RPMI7951 (cell line): ENCODE measurements at places on chromosomes 13 and 19. TPM values are rescaled to one million over a fixed set of nuclear protein-coding genes. Genes with fewer than 3 reads are reported as not detected.

DNA sequence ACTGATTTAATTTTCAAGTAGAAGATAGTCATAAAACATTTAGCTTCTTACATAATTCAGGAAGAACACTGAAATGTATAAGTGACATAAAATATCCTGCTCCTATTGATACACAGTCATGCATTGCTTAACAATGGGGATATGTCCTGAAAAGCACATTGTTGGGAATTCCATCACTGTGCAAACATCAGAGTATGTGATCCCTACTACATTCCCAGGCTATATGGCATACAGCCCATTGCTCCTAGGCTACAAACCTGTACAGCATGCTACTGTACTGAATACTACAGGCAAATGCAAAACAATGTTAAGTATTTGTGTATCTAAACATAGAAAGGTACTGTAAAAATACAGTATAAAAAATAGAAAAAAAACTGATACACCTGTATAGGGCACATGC lies 723.9 kb upstream of the ARGLU1 start:
- DNase-seq: no peak

DNA sequence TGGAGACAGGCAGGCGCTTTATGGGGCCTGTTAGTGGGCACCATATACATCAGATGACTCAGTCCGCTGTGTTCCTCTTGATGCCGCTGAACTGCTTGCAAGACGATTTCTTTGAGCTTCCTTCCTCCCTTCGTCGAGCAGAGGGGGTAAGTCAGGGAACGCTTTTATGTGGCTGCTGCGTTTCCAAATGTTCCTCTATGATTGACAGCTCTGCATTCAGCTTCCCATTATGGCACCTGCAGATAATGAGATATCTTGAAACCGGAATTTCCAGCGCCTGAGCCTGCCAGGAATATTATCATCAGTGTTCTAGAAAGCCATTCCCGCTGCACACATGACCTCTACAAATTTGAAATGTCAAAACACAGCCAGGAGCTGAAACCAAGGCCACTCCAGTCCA lies 257.0 kb downstream of the TSHZ3 start:
- DNase-seq: no peak

GRCh38 chr19:13765395-13766094 lies 1.2 kb downstream of the MRI1 start:
- DNase-seq: no peak

DNA sequence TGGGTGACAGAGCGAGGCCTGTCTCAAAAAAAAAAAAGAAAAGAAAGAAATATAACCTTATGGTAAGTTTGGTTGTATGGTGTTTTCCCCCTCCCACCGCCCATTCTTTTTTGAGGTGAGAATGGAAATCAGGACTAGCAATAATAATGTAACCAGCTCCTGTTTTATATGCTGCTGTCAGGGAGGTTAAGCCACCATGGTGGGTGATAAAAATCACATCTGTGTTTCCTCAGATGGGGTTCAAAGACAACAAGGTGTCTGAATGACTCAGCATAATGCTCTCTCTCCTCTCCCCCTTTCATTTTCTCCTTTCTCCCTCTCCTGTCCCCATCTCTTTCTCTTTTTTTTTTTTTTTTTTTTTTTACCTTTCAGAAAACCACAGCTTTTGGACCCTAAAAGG lies 28.3 kb upstream of the GARRE1 start:
- DNase-seq: no peak

DLEU7 gene
- total RNA-seq: 0.12 TPM in 1 of 2 replicates, not detected in the other

DNA sequence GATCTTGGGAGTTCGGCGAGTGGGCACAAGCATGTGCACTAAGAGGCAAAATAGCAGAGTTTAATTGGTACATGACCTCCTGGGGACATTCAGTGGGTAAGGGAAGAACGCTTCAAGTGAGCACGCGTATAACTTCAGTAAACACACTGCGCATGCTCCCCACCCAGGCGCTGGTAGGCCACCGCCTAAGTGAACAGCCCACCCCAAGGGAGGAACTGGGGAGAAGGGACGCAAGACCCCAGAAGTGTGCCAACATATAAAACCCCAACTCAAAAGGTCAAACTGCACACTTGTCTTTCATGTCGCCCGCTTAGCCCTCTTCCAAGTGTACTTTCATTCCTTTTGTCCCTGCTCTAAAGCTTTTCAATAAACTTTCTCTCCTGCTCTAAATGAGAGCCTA lies 10.5 kb upstream of the NTN5 start:
- DNase-seq: no peak

- no peak for DNase-seq
Observed at GRCh38 chr19:52331757-52332156, 4.3 kb upstream of the ZNF610 start.

DNA sequence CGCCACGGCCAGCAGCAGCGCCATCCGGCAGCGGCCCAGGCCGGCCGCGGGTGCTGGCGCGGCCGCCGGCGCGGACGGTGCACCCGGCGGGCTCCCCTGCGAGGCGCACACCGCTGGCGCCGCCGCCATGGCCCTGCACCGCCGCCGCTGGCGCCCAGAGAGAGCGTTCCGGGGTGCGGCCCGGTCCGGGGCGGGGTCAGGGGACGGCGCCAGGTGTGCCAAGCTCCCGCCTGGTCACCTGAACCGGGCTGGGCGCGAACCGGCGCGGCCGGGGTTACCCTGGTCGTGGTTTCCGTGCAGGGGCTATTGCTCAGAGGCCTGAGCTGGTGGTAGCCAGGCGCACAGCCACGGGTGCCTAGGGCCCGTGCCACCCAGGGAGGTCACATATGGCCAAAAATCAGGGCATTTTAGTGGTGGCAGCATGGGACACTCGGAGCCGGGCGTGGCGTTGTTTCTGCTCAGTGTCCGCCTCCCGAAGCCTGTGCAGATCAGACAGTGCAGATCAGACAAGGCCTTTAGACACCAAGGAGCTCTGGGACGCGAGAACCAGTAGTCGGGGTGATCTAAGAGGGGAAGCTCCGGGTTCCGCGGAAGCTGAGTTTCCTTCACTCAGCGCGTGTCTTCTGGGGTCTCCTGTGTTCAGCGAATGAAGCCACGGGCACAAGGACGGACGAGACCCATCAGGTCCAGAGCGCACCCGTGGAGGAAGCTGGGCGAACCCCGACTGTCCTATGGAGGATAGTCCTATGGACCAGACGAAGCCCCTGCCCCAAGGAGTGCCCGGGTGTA lies at the start of gene TMEM238:
TSS of gene TMEM238 (minus strand) at position 162 of the 789 bp plus-strand sequence. CDS start at position 129, 33 bp downstream.
- no peak for DNase-seq

DNA sequence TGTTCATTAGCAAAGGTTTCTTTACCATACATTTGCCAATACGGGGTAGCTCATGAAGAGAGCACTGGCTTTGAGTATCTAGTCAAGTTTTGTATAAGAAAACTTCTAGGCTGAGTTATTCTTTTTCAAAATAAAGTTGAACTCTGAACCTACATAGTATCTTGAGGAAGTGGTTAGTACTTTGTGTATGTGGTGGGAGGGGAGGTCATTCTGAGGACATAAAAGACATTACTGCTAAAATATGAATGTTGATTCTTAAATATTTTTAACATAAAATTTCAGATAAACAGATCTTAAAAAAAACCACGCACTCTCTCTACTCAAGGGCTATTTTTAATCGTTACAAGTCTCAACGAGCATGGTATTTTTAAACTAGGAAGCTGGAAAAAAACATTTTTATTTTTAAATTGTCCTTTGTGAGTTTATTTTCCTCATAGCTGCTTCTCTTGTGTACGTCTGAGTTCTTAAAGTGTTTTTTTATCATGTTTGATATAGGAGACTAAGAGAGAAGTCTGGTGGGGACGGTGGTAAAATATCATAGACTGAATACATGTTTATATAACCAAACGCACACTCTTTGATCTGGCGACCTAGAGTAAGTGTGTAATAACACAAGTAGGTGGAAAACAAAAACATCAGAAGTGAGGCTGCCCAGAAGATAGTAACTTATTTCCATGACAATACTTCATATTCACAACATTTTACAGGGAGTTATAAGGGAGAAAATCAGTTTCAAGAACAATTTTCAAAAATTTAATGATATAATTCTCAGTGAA lies 118.0 kb upstream of the POSTN start:
- no peak for DNase-seq
